ENCODE measurements at places on chromosomes 13 and 19. TPM values are rescaled to one million over a fixed set of nuclear protein-coding genes. Genes with fewer than 3 reads are reported as not detected.

The IGFL4 gene
- 0.28 TPM for total RNA-seq

The STOML3 gene
- total RNA-seq = not detected

The CELF5 gene
- 0.52 TPM for total RNA-seq

The ZSCAN1 gene
- total RNA-seq = not detected

The DIAPH3 gene
- 7.8 TPM for total RNA-seq

The DHDH gene
- 1.6 TPM for total RNA-seq

The S1PR5 gene
- 1.6 TPM for total RNA-seq

The DENND1C gene
- total RNA-seq = 0.25 TPM

The TMEM38A gene
- 1.1 TPM for total RNA-seq

The C1QTNF9B gene
- not detected for total RNA-seq

The KLF12 gene
- total RNA-seq = 2.4 TPM

The ZNF66 gene
- not detected for total RNA-seq

The GRIK5 gene
- total RNA-seq = 0.48 TPM

The NKG7 gene
- total RNA-seq = not detected

The SIGLEC11 gene
- 0.13 TPM for total RNA-seq

The MCF2L gene
- 0.45 TPM for total RNA-seq

The SIGLEC12 gene
- not detected for total RNA-seq

The PDE4A gene
- total RNA-seq = 4.2 TPM

The LPAR6 gene
- 0.43 TPM for total RNA-seq

The ANKRD24 gene
- 0.18 TPM for total RNA-seq

The RHPN2 gene
- 45.9 TPM for total RNA-seq

The C19orf38 gene
- total RNA-seq = 0.10 TPM

The PLEKHA4 gene
- total RNA-seq = 1.9 TPM

The KLF2 gene
- 27.0 TPM for total RNA-seq

The NPAS1 gene
- 6.8 TPM for total RNA-seq

The EDNRB gene
- not detected for total RNA-seq

The FXYD1 gene
- 0.33 TPM for total RNA-seq

The KLK15 gene
- total RNA-seq = not detected

The CEACAM4 gene
- not detected for total RNA-seq

The ELF1 gene
- total RNA-seq = 36.3 TPM

The ERICH6B gene
- total RNA-seq = not detected

The ZNF723 gene
- total RNA-seq = not detected

The PRTN3 gene
- total RNA-seq = 0.18 TPM

The SIGLEC8 gene
- not detected for total RNA-seq

The ZNF761 gene
- total RNA-seq = 7.8 TPM

The KIR2DL1 gene
- not detected for total RNA-seq

The KLK8 gene
- total RNA-seq = not detected

The SHC2 gene
- total RNA-seq = 0.77 TPM

The SHISA7 gene
- total RNA-seq = not detected

The CEACAM16 gene
- 0.08 TPM for total RNA-seq

The NANOS3 gene
- 1.0 TPM for total RNA-seq

The ZNF763 gene
- total RNA-seq = not detected

The QPCTL gene
- 9.9 TPM for total RNA-seq

The METTL21C gene
- total RNA-seq = not detected

The PEAK3 gene
- total RNA-seq = 0.18 TPM

The C19orf53 gene
- 210 TPM for total RNA-seq

The LILRB3 gene
- total RNA-seq = 0.17 TPM

The PPM1N gene
- total RNA-seq = 9.0 TPM

The IFI30 gene
- 15.0 TPM for total RNA-seq

The ATP4A gene
- not detected for total RNA-seq

The GRIN2D gene
- 8.9 TPM for total RNA-seq

The BRME1 gene
- total RNA-seq = 0.46 TPM

The LPAR2 gene
- total RNA-seq = 4.7 TPM

The CD79A gene
- 0.71 TPM for total RNA-seq

The IGSF23 gene
- 0.15 TPM for total RNA-seq

The IL4I1 gene
- 1.0 TPM for total RNA-seq

The RNF225 gene
- total RNA-seq = 0.08 TPM

All from A549 treated with Hydrocortisone at 1 μM for 4 hours (cell line).